Epithelial cell of esophagus (primary cell): ENCODE measurements at places on chromosomes 3 and 15.

- DNase-seq, result no peak
Measured at GRCh38 chr15:40714144-40714543, 19.2 kb downstream of the RAD51 start.

DNA sequence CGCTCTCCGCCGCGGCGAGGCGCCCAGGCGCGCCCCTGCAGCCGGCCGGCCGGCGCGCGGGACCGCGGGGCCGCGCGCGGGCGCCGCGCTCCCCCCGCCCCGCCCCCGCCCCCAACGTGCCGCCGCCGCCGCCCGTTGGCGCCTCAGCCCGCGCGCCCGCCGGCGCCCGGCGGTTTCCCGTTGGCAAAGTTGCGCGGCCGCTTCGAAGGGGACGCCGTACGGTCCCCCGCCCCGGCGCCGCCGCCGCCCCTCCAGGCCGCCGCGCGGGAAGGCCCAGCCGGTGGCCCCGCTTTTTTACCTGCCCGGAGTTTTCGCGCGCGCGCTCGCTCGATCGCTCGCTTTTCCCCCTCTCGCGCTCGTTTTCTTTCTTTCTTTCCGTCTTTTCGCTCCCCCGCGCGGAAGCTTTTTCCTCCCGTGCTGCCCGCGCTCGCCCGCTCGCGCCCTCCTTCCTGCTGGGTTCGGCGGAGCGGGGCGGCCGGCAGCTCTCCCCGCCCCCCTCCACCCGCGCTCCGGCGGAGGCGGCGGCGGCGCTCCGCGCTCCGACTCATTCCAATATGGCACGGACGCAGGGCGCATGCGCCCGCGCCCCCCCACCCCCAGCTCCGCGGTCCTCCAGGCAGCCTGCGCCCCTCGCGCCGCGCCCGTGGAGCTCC is at the start of gene SFMBT1:
Gene SFMBT1, minus strand, starts transcription at position 556 of the 653 bp plus-strand sequence. CDS start 76,945 bp downstream, outside the sequence.
- peak; percentile 69 for DNase-seq

- peak; percentile 99 for DNase-seq
Measured at GRCh38 chr3:23685541-23686258, 120.1 kb upstream of the UBE2E1 start.

GRCh38 chr3:45952456-45952855 is 9.2 kb downstream of the CXCR6 start:
- no peak for DNase-seq

DNA sequence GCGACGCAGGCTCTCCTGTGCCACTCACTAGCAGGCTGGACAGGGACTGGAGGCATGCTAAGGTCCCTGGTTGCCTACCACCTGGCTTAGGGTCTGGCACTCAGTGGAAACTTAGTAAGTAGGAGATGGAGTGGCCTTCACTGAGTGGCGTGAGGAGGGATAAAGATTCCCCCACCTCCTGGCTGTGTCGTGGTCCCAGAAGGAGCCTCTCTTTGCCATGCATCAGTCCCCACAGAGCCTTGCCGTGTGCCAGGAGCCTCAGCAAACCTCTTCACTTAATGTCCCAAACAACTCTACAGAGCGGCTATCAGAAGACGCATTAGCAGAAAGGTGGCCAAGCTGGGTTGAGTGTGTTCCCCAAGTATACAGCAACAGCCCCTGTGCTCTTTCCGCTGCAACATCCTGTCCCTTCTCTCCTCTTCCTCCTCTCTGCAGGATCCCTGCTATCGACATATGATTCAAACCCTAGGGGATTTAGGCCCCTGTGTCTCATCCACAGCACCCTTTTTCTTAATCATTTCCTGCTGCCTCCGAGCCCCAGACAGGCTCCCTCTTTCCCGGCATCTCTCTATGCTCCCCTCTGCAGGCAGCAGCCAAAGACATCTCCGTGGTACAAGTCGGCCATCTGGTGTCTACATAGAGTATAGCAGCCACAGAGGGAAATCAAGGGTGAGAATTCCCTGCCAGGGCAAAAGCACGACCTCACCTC is 66.7 kb downstream of the SLC6A1 start:
- peak; percentile 78 for DNase-seq

DNA sequence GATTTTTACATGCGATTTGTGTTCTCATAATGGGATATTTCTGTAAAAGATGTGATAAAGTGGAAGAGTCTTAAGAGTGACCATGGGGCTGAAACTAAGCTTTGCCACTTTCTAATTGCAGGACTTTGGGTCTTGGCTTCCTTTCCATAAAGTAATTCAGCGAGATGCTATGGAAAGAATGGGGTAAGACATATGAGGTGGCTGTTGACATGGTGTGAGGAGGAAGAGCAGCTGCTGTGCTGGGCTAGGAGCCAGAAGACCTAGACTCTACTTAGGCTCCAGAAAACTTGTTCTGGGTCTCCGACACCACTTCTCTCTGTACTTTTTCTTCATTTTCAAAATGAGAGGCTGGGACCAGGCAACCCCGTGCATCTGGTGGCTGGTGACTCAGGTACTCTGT is 654.5 kb upstream of the CFAP20DC start:
- no peak for DNase-seq

- DNase-seq, result no peak
Measured at GRCh38 chr3:64411101-64411500, 185.8 kb upstream of the PRICKLE2 start.

GRCh38 chr15:89753855-89754254 is 2.8 kb upstream of the MESP1 start:
- DNase-seq, result no peak

- DNase-seq, result no peak
Measured at GRCh38 chr3:185056908-185057307, 96.0 kb downstream of the C3orf70 start.

DNA sequence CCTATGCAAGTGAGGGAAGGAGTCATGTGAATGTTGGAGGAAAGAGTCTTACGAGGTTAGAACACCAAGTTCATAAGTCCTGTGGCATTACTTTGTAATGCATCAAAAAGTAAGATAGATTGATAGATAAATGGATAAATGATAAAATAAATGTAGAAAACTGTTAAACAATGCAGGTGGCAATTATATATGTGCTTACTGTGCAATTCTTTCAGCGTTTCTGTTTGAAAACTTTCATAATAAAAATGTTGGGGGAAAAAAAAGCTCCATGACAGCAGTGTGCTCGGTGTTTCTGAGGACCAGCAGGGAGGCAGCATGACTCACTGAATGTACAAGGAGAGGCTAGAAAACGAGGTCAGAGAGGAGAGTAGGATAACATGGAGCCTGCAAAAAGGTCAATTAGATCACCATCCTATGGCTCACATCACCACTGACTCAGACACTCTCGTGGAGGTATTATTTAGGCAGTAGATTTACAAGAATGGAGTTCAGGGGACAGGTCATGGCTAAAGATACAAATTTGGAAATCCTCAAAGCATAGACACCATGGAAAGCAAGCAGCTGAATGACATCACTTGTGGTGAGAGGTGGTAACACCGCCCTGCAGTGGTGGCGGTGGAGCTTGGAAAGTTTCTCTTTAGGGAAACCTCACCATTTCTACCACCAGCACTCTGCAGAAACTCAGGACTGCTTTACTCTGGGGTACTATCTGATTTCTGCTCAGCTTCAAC is 219.8 kb downstream of the CTNNB1 start:
- DNase-seq, result peak; percentile 16

DNA sequence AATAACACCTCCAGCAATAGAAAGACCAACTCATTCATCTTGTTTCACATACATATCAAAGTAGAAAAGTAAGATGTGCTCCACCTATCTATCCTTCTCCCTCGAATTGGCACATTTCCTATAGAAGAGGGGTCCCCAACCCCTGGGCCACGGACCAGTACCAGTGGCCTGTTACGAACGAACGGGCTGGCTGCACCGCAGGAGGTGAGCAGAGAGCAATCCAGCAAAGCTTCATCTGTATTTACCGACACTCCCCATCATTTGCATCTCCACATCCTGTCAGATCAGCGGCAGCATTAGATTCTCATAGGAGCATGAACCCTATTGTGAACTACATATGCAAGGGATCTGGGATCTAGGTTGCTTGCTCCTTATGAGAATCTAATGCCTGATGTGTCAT is 95.0 kb upstream of the CGNL1 start:
- DNase-seq, result no peak

DNA sequence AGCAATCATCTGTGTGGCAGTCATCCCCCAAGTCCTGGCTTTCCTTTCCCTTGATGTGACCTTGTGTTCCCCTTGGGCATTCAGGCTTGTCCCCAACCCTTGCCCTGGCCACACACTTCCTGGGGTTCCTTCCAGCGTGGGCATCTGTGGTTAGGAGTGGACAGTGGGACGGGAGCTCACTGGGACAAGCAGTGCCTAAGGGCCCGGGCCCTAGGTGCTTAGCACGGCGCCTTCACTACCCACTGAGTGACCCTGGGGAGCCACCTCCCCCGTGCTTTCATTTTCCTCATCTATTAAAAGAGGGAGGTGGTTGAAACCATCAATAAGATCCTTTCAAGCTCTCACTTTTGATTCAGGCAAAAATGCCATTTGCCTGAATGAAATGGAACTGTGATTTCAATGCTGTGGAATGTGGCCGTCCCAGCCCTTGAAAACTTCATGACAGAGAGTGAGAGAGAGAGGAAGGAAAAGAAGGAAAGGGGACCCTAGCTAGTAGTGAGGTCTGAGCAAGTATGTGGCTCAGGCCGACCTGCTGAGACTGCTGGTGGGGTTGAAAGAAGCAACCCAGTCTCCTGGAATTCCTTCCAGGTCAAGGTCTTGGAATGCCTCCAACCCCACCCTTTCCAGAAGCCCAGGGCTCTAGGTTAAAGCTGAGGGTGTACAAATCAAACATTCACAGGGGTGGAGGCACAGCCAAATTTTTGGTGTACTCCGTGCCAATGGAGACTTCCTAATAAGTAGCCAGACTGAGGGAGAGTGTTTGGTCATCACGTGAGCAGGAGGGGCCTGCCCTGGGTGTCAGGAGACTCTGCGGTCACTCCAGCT is 302.9 kb downstream of the TLE3 start:
- DNase-seq, result peak; percentile 42

- peak; percentile 44 for DNase-seq
Measured at GRCh38 chr15:40310001-40310959, 2.5 kb upstream of the PLCB2 start.

DNA sequence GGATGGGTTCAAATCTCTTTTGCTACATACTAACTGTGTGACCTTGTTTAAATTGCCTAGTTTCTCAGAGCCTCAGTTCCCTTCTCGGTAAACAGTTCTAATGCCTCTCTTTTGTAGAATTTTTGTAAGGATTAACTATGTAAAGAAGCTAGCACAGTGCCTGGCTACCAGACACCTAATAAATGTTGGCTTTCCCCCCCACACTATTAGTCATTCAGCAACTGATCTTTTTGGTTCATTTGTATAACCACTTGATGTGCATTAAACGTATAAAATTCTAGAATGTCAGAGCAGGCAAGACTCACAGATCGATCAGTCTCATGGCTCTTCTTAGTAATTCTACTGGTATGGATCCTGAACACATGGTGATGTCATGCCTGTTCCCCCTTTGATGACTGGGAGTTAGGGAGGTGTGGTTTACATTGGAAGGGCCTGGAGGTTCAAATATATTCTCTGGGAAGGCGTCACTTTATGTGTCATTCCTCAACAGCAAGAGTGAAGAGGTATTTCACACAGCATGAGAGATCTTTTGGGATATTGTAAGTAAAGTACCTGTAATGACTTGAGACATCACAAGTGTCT is 6.5 kb downstream of the TAGLN3 start:
- peak; percentile 72 for DNase-seq

GRCh38 chr15:39575180-39575579 is 5.7 kb upstream of the THBS1 start:
- DNase-seq, result peak; percentile 21

DNA sequence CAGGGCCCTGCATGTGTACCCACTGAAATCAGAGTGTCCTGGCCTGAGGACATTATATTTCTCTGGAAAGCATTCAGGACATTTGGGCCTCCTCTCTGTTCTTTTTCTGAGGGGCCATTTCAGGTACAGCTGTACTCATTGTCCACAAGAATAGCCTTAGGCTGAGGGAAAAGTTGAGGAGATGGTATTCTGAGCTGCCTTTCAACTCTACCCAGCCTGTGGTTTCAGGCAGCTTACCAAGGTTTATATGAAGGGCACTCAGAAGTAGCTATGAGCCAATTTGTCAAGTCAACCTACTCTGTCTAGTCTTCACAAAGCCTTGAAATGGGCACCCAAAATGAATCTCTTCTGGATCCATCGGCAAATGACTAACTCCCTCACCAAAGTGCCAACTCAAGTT is 9.4 kb downstream of the ATP13A4 start:
- no peak for DNase-seq

DNA sequence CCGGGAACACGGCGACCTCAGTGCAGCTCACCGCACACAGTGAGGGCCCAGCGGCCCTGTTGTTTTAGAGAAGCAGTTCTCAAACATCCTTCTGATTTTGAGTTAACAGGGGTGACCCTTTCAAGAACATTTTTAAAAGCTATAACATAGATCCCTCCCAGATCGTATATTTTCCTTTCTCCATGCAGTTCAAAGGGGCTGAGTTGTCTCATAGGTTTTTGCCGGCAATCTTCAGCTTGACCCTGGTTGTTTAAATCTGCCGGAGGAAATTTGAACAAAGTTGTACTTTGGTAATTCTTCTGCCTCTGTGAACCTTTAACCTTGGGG is 14.3 kb downstream of the EEFSEC start:
- DNase-seq, result no peak
